ENCODE measurements at places on chromosomes 7 and 10.

DNA sequence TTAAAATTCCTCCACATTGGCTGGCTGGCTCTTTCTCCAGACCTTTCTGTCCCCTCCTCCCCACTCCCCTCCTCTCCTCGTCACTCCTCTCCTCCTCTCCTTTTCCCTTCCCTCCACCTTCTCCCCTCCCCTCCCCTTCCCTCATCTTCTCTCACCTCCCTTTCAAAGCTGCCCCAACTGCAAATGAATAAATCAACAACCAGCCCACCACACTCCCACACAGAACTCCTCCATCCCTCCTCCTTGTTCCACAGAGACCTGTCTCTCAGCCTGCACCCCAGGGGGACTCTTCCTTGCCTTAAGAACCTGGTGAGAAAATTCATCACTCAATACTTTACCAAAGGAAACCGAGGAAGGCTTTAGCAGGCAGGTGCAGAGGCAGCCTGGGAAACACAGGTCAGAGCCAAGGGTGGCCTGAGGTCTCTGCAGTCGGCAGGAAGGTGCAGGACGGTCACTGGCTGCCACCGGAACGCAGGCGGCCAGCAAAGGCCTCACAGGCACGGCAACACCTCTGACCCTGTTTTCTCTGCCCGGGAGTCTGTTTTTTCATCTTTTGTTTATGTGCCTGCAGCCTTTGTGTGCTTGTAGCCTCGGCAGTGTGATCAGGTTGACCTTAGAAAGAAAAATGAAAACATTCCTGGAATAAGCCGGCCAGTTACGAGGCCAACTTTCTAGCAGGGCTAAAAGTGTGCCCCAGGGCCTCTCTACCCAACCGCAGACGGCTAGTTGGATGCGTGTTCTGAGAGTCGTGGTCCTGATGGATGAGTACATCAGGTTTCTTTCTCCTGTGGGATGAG is 207.6 kb upstream of the KLF6 start:
- DNase-seq, result no peak

GRCh38 chr7:21962677-21963076 is 17.0 kb upstream of the CDCA7L start:
- DNase-seq, result no peak

- no peak for DNase-seq
Measured at GRCh38 chr10:56722912-56723311, 361.9 kb upstream of the ZWINT start.

DNA sequence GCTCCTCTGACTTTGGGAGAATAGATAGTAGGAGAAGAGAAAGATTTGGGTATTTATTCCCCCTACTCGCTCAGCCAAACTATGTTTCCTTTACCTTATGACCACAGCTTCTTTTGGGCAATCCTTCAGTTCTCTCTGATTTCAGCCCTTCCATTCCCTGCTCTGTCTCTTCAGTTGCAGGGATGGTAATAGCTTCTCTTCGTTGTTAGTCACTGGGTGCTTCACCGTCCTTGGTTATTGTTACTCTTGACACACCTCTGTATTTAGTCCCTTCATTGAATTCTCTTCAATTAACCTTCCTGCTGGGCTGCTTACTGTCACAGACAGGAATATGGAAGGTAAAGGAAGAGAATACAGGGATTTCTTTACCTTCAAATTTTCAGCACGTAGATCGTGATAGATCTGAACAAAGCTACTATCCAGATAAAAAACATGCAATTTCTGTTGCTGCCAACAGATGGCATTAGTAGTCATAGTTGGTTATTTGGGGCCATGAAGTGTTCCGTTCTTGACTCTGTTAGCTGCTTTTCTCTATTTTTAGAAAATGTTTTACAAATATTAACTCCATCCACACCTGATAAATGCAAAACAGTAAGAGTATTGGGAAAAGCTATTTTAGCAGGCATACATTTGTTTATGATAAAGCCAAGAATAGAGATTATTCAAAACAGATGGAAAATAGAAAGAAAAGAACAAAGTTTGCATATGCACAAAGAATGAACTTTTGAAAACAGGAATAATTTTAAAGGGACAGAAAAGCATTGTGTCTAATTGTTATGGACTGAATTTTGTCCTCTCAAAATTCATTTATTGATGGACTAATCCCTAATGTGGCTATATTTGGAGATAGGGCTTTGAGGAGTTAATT is 14.0 kb upstream of the PTTG1IP2 start:
- DNase-seq, result peak; percentile 60

GRCh38 chr10:17880601-17881000 is 71.1 kb upstream of the SLC39A12 start:
- DNase-seq, result no peak

- no peak for DNase-seq
Measured at GRCh38 chr7:115417662-115418061, 495.8 kb downstream of the MDFIC start.

GRCh38 chr7:38168890-38169570 is 9.0 kb upstream of the STARD3NL start:
- no peak for DNase-seq

DNA sequence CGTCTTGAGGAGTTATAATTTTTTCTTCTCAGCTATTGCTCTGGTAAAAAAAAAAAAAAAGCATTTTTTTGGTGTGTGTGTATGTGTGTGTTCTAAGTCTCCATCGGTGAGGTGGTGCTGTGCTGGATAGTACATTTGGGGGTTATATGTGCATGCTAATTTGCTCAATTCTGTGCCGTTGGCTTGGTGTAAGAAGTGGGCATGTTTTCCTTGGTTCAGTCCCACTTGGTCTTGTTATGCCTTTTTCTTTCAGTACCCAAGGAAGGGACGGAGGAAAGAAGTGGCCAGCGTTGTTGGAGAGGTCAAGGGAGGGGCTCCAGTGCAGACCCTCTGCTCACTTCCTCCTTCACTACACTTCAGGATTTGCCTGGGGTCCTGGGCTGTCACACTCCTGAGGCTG is 20.4 kb downstream of the LRMDA start:
- DNase-seq, result no peak

DNA sequence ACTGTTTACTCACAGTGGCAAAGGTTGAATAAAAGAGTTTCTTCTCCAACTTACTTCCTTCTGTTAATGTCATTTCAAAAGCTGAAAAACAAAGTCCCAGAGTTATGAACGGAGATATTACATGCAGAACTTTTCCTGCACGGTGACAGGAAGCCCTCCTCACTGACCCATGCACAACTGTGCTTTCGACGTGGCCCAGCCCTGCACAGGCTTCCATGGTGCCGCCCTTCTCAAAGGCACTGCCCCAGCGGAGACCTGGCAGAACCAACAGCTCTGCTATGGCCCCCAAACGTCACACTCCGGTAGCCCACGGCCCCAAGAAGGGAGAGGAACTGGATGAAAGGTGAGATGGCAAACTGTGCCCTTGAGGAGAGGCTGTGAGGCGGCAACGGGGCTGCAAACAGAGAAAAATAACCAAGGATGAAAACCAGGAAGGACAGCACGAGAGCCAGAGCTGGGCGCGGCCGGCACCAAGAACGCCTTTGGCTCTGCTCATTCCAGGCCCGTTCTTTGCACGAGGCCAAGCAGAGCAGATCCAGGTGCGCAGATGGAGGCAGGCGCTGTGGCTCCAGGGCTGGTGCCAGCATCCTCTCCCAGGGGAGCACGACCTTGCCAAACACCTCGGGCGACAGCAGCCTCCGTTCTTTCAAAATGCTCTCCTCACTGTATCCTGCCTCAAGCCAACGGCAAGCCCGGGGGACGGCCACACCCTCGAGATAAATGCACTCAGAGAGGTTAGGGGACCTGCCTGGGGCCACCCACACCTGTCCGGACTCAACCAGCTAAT is 7.0 kb upstream of the FUOM start:
- no peak for DNase-seq

GRCh38 chr10:19449860-19450259 is 366.4 kb upstream of the PLXDC2 start:
- DNase-seq, result no peak

DNA sequence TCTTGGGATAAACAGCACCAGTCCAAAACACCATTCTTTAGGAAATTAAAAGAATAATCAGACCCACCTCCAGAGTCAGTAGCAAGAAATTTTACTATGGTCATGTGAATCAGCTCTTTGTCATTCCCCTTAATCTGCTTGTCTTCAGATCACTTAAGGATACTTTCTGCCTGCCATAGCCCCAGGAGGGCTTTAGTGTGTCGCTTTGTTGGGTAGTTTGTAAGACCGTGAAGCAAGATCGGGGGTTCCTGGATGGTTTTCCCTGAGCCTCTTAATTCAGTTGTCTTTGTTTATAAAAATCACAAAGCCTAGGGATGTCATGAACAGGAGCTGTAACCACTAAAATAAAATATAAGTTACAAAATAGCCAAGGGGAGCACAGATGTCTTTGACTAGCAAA is 223.6 kb downstream of the RELN start:
- no peak for DNase-seq

DNA sequence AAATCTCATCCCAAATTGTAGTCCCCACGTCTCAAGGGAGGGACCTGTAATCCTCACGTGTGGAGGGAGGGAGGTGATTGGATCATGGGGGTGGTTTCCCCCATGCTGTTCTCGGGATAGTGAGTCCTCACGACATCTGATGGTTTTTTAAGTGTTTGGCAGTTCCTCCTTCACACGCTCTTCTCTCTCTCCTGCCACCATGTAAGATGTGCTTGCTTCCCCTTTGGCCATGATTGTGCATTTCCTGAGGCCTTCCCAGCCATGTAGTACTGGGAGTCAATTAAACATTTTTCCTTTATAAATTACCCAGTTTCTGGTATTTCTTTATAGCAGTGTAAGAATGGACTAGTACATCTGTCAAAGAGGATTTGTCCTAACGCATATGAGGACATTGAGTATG is 59.5 kb downstream of the RGS10 start:
- DNase-seq, result no peak

DNA sequence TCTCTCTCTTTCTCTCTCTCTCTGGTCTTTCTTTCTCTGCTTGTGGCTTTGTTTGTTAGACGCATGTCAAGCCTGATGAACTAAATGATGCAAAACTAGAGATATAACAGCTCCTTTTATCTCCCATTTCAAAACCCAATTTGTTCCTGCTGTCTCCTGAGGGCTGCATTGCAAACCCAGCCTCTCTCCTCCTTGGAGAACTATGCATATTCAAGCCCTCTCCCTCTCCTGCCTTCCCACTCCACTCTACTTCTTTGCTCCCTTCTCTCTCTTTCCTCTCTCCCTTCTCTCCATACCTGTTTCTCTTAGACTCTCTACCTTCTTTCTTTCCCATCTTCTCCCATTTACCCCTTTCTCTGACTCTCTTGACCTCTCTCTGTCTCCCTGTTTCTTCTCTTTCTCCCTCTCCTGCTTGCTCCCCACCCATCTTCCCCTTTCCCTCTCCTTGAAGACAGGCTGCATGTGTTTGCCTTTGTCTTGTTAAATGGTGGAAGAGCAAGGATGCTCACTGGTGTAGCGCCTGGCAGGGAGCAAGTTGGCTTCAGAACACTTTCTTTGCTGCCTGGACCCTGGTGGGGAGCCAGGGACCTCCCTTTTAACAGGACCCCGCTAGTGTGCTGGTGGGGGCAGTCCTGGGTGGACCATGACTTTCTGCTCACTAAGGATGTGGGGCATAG is 142.9 kb downstream of the CDH23 start:
- DNase-seq, result no peak

GRCh38 chr10:91249700-91250099 is 29.2 kb downstream of the PCGF5 start:
- no peak for DNase-seq

DNA sequence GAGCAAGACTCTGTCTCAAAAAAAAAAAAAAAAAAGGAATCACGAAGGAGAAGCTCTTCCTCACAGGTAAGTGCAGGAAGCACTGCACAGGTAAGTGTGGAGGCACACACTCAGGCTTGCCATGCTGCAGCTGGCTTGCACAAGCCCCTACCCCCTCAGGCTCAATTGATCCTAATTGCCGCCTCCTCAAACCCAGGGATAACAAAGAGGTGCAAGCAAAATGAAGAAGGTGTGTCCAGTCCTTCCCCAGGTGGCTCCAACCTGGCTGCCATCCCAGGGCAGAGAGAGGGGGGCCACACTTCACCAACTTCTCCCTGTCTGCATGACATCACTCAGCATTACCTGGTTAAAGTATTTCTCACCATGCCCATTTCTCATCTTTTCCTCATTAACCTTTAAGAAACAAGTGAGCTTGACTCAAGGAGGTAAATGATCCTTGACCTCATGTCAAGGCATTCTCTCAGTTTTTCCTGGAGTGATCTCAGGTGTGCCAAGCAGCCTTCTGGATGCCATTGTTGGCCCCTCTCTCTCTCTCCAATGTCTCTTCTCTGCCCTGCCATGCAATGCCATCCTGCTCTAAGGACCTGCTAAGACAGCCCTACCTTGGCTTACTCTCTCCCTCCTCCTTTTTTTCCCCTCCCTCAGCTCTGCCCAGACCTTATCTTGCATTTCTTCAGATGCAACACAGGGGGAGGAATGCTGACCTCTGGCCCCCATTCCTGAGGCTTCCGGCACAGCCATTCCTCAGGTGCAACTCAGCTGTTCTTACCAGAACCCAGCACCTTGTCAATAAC is 13.0 kb upstream of the TRPV6 start:
- DNase-seq, result no peak

GRCh38 chr7:101556453-101556968 is 72.6 kb downstream of the MYL10 start:
- DNase-seq, result no peak

DNA sequence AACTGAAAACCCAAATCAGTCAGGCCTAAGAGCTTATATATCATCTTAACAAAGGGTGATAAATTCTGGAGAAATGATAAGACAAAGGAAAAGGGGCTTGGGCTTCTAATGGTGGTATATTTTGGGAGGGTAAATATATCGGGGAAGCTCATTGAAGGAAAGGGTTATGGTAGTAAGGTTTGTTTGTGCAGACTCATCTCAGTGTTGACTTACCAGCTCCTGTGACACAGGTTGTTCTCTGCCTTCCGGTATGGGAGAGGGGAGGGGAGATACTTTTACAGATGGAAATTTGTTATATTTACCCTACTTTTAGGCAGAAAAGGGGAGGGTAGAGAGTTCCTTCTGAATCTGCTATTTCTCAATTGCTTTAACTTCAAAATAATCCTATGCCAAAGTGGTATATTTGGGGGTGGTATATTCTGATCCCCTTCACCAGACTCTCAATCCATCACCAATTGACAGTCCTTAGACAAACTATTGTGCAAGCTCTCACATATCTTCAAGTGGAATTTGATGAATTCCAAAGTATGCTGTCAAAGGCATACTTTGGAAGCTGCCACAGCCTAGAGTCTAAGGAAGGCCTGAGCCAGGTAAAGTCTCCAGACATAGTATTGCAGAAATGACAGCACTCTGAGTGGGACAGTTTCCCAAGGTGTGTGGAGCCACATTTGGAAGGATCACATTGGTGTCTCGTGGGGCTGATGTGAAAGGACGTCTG is 13.3 kb upstream of the PAPSS2 start:
- DNase-seq, result no peak

GRCh38 chr10:86664341-86665217 is 3.7 kb upstream of the LDB3 start:
- no peak for DNase-seq

Measured in CD4-positive, alpha-beta T cell treated with Interleukin-4 for 4 hours (primary cell).